HEK293T (cell line): ENCODE measurements at places on chromosomes 3 and 15.

DNA sequence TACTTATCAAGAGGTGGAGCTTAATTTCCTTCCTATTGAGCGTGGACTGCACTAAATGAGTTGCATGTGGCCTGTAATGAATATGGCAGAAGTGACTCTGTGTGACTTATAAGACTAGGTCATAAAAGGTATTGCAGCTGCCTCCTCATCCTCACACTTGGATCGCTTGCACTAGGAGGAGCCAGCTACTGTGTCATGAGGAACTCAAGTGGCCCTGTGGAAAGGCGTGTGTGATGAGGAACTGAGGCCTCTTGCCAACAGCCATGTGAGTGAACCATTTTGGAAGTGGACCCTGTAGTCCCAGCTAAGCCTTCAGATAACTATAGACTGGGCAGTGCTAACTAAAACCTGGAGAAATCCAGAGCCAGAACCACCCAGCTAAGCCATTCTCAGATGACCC lies 7.1 kb upstream of the SLC30A4 start:
- DNase-seq = no peak

GRCh38 chr3:131349946-131350347 lies 31.6 kb upstream of the NUDT16 start:
- DNase-seq = no peak

DNA sequence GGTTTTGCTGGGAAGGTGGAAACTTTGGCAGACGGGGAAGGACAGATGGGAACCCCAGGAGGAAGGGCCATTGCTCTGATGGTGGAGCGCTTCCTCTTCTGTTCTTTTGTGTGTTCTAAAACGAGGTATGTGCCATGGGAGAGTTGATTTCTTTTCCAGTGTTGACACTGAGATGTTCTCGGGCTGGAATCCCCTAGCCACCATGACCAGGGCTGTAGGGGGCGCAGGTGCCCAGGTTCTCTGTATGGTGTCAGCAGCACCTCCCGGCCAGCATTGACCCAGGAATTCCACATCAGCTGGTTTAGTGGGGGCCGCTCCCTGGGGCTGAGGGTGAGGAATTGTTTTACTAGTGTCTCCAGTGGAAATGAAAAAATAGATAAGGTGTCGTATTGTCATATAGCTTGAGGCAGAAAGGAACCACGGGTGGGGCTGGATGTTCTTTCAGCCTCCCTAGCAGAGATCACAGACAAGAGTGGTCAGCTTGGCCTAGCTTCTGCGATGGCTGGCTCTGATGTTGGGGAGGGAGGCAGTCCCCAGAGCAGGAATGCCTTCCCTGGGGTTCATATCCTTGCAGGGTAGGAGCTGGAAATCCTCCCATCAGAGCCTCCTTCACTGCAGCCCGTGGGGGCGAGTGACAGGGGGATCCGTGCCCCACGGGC lies 34.2 kb upstream of the ACAD9 start:
- DNase-seq = no peak

- no peak for DNase-seq
Measured at GRCh38 chr3:132164469-132165092, 129.8 kb upstream of the CPNE4 start.

DNA sequence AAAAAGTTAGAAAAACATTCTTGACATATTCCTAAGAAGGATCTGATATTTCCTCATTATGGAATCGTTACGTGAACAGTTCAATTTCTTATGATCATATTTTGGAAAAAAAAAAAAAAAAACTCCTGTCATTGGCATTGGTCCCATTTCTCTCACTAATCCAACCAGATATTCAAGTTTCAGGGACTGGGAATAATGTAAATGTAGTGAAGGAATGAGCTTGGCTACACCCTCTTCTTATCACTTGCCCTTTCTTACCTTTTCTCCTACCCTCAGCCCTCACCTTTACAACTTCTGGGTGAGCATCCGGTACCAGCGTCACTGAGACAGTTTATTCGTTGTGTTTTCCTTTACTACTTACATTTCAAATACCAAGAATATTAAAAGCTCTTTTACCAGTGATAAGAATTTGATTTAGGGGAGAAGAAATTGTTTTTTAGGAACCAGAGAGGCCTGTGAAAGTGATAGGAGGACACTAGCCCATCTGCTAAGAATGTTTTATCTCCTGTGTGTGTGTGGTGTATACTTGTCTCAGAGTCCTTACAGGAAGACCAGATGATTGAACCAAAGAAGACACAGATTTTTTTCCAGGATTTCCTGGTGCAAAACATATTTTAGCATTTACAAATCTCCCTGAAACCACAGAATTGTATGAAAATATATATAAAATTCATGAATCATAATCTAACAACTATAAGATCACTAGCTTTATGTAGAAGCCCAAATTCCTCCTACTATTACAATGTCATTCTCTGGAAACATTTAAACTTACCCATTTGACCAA lies 946.7 kb downstream of the ZPLD1 start:
- DNase-seq = no peak

DNA sequence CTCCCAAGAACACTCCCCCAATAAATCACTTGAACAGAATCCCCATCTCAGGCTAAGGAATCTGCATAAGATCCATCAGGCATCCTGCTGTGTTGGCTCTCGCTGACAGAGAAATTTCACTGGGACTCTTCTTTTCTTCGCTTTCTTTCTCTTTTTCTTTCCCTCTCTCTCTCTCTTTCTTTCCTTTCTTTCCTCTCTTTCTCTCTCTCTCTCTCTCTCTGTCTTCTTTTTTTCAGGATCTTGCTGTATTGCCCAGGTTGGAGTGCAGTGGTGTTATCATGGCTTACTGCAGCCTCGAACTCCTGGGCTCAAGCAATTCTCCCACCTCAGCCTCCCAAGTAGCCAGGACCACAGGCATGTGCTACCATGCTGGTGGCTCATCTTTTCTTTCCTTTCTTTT lies 4.5 kb upstream of the SLC28A1 start:
- DNase-seq = no peak

GRCh38 chr3:16427103-16427965 lies 86.2 kb downstream of the RFTN1 start:
- DNase-seq = no peak

GRCh38 chr3:137738710-137739109 lies 25.4 kb upstream of the SOX14 start:
- DNase-seq = no peak

DNA sequence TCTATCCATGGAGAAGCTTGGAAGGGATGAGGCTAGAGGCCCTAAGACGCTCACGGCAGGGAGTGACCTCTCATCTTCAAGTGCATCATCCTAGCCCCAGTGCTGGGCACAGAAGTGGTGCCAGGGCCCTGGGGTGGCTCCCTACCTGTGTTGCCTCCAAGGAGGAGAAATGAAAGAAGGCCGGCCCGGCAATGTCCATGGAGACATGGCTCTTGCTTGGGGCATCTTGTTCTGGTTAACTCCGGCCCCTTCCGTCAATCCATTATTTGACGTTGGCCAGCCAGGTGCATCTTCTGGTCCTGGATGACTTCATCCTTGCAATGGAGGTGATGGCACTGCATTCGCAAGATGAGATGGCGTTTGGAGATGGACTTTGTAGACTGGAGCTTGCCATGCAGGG lies 83.2 kb upstream of the ALDH1L1 start:
- DNase-seq = no peak

DNA sequence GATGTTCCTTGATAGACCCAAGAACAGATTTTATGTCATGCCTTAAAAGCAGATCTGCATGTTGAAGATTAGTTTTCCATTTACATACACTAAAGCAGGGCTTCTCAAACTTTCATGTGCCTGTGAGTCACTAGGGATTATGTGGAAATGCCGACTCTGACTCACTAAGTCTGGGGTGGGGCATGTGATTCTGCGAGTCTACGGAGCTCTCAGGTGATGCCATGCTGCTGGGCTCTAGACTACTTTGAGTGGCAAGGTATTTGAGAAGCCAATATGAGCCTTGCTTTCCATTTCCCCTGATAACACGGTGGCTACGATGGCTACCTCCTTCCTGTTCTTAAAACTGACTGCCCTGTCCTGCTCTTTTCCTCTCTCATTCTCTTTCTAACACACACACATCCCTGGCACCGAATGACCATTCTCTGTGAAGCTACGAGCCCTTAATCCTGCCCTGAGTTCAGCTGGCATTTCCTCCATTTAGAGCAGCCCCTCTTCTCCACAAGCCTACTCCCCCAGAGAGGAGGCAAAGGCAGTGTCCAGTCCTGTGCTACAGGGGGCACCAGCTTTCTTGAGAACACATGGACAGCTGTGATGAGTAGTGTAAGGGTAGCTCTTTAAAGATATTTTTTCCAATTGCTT lies 39.7 kb upstream of the PYGO1 start:
- DNase-seq = no peak

GRCh38 chr15:86001200-86001599 lies 78.5 kb upstream of the AGBL1 start:
- no peak for DNase-seq

DNA sequence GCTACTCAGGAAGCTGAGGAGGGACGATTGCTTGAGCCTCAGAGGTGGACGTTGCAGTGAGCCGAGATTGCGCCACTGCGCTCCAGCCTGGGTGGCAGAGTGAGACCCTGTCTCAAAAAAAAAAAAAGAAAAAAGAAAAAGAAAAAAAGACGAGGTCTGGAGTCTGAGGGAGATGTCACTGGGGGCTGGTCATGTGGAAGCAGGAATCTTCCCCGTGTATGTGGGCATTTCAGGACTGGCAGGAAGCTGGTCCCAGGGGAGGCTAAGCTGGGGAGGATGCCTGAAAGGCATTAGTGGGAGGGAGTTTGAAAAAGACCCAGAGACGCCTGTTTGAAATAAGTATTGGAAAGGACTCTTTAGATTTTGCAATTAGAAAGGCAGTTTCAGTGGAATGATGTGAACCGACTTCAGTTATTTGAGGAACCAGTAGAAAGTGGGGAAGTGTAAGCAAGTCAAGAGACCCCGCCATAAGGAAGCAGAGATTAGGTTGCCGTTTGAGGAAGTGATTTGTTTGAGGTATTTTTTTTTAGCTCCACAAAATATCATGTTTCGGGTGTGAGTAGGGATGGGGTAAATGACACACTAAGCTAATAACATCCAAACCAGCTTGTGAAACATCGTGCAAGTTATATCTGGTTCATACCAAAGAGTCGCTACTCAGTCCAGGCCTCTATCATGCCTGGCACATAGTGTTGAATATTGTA lies 55.5 kb downstream of the ST6GAL1 start:
- no peak for DNase-seq

- DNase-seq = no peak
Measured at GRCh38 chr3:119331661-119332060, 37.5 kb downstream of the ARHGAP31 start.

GRCh38 chr15:39430389-39430788 lies 150.5 kb upstream of the THBS1 start:
- no peak for DNase-seq

GRCh38 chr3:16337856-16338540 lies 73.0 kb downstream of the OXNAD1 start:
- DNase-seq = no peak

DNA sequence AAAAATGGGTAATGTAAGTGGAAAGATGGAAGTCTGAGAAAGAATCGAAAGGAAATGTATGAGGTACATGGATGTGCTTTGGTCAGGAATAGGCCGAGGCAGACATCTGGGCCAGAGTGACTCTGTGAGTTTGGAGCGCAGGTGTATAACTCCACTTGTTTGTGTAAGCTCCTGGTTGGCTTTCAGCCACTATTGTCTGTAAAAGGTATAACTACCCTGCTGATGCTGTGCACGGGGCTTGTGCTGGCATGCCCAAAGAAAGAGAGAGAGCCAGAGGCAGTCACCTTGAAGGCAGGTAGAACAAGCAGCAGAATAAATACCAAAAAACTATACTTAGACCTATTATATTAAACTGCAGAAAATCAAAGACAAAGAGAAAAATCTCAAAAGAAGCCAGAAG lies 32.7 kb upstream of the CD96 start:
- no peak for DNase-seq
